Occipital lobe (tissue), 3 donors: ENCODE measurements at places on chromosomes 2 and 18. TPM values are rescaled to one million over a fixed set of nuclear protein-coding genes. Genes with fewer than 3 reads are reported as not detected.

MLPH gene
- total RNA-seq: 0.94 TPM

SCN9A gene
- 121 TPM for total RNA-seq

CPLX4 gene
- total RNA-seq: not detected

PTPN18 gene
- 16.7 TPM for total RNA-seq

CFAP53 gene
- 1.4 TPM for total RNA-seq

FRZB gene
- 19.8 TPM for total RNA-seq

MERTK gene
- total RNA-seq: 7.2 TPM

REG1B gene
- not detected for total RNA-seq

MPP4 gene
- 0.31 TPM for total RNA-seq

GPR17 gene
- total RNA-seq: 6.1 TPM

LNPK gene
- 67.1 TPM for total RNA-seq

PPIG gene
- total RNA-seq: 54.9 TPM

DGKD gene
- 33.1 TPM for total RNA-seq

AQP4 gene
- total RNA-seq: 138 TPM

GLI2 gene
- total RNA-seq: 2.8 TPM

IWS1 gene
- 34.5 TPM for total RNA-seq

SELENOI gene
- total RNA-seq: 70.2 TPM

TMEM185B gene
- 18.6 TPM for total RNA-seq

ZSWIM2 gene
- 1.2 TPM for total RNA-seq

INHA gene
- not detected for total RNA-seq

CHRNG gene
- 0.16 TPM for total RNA-seq

SPAG16 gene
- 96.4 TPM for total RNA-seq

CCDC148 gene
- 25.7 TPM for total RNA-seq

BMP10 gene
- not detected for total RNA-seq

KIAA2012 gene
- total RNA-seq: 0.47 TPM

INPP1 gene
- 14.7 TPM for total RNA-seq

ITGA4 gene
- 8.7 TPM for total RNA-seq

CHMP3 gene
- 50.1 TPM for total RNA-seq

FEV gene
- total RNA-seq: not detected

SFT2D3 gene
- 11.7 TPM for total RNA-seq

TWIST2 gene
- total RNA-seq: 0.16 TPM

ZAP70 gene
- total RNA-seq: 1.1 TPM

UPP2 gene
- 1.7 TPM for total RNA-seq
